Stimulated activated CD8-positive, alpha-beta memory T cell treated with anti-CD3 and anti-CD28 coated beads, Interleukin-4, amount 100 ng/mL, for 4 hours (primary cell): ENCODE measurements at places on chromosomes 3 and 15.
A peak's percentile ranks its signal among the peaks of the same experiment; 100 is the strongest.

DNA sequence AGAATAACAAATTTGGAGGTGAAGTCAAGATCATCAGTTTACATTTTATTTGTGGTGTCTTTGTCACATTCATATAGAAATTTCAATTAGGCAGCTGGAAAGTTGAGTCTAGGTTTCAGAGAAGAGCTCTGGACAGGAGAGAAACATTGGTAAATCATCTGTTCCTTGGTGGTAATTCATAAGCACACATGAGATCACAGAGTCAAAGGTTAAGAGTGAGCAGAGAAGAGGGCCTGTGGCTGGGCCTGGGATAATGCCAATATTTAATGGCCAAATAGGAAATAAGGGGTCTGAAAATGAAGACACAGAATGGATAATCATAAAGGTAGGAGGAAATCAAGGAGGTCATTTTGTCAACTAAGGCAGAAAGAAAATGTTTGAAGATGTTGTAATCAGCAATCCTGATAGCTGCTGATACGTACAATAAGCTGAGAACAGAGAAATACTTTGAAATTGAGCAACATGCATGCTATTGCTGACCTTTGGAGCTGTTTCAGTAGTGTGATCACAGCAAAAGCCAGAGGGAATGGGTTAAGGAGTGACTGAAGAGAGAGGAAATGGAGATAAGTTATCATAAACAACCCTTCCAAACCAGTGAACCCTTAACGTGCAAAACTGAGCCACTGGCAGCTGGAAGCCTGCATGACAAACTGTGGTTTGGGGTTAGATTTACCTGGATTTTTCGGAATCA, 692.8 kb downstream of the AGBL1 start:
- DNase-seq = no peak

GRCh38 chr3:46812237-46812791, 50.9 kb downstream of the MYL3 start:
- peak; percentile 62 for DNase-seq

GRCh38 chr3:94779699-94780098, 716.8 kb downstream of the NSUN3 start:
- no peak for DNase-seq

- no peak for DNase-seq
These were observed 135.1 kb upstream of the KLHL25 start for GRCh38 chr15:85929786-85930185.

DNA sequence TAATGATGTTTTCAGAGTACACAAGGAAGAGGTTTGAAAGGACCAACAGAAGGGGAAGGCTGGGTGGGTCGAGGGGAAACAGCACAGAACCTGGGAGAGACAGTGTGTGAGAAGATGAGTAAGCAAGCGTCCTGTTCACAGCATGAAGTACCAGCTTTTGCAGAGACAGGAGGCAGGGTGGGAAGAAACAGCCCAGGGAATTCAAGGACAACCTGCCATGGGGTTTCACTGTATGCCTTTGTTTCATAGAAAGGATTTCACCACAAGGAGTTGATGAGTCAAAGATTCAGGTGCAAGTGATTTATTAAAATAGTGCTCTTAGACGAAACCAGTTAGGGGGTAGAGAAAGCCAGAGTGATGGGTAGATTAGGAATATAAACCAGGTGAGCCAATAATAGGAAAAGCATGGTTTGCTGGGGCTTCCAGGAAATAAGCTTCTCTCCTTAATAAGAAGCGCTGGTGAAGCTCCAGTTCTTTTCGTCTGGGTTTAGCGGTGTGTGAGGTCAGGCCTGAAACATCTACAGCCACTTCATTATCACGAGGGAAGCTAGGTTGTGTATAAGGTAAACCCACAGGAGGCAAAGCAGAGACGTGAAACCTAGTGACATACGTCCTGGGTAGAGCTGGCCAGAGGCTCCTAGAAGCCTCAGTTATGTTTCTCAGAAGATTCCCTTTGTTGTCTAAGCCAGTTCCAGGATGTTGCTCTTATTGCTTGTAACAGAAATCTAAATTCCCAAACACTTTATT, 3.9 kb downstream of the HHLA2 start:
- DNase-seq = no peak
